Pulmonary artery endothelial cell (primary cell): ENCODE measurements at places on chromosomes 2 and 18.

DNA sequence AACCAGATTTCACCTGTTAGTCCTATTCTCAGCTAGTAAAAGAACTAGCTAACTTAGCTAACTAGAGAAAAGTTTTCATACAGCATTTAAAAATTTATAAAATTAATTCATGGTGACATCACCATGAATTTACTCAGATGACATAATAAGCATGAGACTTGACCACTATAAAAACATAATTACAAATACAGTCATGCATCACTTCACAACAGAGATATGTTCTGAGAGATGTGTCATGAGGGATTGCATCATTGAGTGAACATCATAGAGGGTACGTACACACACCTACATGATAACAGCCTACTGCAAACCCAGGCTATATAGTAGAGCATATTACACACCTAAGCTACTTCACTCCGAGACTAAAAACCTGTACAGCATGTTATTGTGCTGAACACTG is 481.3 kb upstream of the CHAC2 start:
- DNase-seq, result no peak

DNA sequence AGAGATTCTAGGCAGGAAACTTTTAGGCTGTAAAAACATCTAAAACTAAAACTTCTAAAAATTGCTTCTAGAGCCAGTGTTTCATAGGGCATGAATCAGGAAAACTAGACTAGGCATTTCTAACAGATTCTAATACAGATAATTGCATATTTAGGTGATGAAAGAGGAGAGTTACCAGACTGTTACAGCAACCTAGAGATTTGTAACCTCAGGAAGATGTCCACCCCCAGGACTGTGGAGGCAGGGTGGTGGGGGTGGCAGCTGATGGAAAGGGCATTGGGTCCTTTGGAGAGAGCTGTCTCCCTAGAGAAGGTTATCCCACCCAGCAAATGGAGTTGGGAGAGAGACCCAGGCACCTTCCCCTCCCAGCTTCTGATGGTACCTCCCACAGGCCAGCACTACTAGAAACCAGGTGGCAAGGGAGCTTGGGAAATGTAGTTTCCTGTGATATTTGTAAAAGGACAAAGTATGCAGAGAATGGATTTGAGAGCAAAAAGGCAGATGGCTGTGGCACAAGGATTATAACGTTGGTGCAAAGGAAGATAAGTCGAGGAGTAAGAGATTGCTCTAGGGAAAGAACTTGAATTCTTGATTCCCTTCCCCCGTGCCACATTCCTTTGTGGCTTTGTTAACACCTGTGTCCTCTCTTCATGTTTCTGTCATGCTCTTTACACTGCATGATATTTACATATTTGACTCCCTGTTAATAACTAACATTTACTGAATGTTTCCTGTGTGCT is 75.6 kb upstream of the MGAT5 start:
- no peak for DNase-seq

DNA sequence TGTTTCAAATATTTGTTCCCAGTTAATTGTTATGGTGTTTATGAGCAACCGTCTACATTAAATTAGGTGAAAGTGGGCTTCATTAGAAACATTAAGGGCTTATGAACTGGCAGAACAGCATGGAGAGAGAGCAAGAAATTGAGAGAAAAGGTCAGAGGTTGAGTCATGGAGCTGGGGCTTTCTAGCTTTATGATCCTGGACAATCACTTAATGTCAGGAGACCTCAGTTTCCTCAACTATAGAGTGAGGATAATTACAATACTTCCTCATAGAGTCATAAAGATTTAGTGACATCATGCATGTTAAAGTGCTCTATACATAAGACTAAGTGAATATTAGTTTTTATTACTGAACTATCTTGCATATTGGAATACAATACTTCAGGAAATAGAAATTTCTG is 83.9 kb downstream of the PLCL1 start:
- no peak for DNase-seq

DNA sequence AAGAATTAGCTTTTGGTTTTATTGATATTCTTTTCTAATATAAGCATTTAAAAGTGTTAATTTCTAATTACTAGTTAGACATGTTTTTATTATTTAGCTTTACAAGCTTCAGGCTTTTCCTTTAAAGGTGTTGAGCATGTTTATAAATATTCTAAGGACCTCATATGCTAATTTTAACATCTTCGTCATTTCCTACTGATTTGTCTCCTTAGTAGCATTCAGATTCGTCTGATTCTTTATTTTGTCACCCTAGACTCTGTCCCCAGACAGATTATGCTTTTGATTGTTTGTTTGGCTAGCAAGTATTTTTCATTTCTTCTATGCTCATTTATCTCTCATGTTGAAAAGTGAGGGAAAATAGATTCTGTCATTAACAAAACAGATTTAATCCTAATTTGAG is 51.7 kb downstream of the EIF5B start:
- DNase-seq, result no peak

- no peak for DNase-seq
Observed at GRCh38 chr2:149858901-149859634, 271.5 kb upstream of the MMADHC start.

- DNase-seq, result no peak
Observed at GRCh38 chr2:215401896-215402379, 33.9 kb downstream of the FN1 start.

DNA sequence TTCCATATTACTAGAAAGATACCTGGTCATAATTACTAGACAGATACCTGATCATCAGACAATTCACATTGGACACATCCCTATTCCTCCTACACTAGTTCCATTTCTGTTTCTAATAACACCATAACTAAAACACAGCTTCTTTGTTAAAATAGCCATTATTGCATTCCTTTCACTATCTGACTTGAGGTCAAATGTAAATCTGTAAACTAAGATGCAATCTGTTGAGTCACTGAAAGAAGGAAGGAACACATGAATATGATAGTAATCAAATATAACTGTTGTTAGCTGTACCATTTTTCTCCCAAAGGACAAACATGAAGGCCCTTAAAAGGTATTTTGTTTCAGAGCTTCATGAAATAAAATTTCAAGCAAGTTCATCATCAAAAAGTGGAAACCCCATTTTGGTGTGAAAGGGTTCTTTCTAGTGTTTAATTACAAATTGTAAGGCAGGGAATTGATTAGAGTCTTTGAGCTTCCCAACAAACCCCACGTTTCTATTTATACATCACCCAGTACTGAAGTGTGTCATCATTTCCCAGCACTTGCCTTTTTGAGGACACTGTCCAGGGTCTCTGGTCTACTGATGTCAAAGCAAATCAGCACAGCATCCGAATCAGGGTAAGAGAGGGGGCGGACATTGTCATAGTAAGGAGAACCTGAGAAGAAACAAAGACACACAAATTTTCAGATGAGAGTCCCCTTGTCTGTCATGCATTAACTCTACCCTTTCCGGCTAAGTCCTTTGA is 13.0 kb downstream of the RND3 start:
- DNase-seq, result no peak

- no peak for DNase-seq
Observed at GRCh38 chr2:111966241-111966640, 67.8 kb downstream of the MERTK start.

GRCh38 chr18:5166606-5167280 is 30.3 kb downstream of the AKAIN1 start:
- no peak for DNase-seq

GRCh38 chr2:2831633-2832032 is 500.6 kb upstream of the MYT1L start:
- DNase-seq, result no peak

GRCh38 chr2:20065885-20066602 is 14.6 kb upstream of the LAPTM4A start:
- DNase-seq, result no peak

- DNase-seq, result peak; percentile 15
Observed at GRCh38 chr2:41836948-41837347, 210.9 kb upstream of the PKDCC start.

DNA sequence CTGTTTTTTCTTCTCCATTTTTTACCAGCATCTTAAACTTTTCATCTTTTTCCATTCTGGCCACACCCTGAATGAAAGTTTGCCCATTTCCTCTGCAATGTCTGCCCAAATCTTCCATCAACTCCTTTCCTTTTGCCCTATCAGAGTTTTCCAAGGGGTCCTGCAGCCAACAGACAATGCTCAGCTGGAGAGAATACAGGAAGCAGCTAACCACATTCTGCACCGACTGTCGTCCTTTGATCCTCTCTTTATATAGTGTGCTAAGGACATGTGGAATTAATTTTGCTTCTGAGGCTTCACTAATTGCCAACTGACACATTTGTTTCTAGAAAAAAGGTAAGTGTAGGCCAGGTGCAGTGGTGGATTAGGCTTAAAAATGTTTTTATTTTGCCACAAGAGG is 50.5 kb upstream of the DLX2 start:
- no peak for DNase-seq

- peak; percentile 80 for DNase-seq
Observed at GRCh38 chr2:205763708-205764211, 81.5 kb downstream of the NRP2 start.

DNA sequence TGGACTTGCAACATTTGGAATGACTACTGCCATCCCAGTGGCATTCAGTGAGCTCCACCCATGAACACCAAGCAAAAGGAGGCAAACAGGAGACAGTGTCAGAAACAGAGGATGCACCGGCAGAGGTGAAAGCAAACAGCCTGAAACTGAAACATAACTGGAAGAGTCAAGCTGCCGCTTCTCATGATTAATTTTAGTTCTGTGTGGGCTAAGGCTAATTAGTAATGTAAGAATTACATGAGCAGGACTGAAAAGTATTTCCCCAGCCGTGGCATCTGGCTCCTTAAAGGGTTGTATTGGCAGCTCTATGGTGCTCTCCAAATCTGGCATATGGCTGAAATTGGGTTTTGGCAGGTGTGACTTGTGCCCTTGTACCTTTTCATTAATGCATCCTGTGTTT is 1108.1 kb downstream of the TSN start:
- DNase-seq, result no peak

GRCh38 chr18:10002280-10002679 is 88.5 kb downstream of the VAPA start:
- DNase-seq, result no peak

DNA sequence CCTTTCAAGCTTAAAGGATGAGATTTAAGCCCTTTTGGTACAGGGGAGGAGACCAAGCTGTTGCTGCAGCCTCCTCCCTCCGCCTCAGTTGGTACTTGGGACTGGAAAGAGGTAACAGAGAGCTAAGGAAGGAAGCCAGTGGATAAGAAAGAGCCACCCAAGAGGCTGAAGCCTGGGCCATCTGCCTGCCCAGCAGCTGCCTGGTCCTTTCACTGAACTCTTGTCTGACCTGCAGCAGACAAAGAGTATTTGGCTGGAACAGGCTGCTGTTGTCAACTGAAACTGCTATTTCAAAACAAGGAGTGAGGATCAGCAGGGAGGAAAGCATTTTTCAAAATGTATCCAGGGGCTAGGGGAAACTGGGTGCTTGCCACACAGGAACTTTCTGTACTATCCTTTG is 30.3 kb downstream of the TNS1 start:
- no peak for DNase-seq

DNA sequence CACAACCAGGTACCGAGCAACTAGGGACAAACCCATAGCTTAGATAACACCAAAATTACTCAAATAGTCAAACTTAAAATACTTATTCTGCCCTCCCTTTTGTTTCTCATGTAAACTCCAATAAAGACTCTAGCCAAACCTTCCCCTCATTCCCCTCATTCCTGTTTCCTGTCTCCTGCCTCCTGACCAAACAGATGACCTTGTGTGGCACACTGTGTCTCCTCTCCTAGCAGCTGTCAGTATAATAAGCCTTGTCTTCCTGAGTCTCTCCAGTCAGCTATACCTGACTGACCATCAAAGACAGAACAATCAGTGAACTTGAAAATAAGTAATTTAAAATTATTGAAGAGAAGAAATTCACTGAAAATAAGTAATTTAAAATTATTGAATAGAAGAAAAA is 14.3 kb downstream of the SULT1C4 start:
- no peak for DNase-seq

GRCh38 chr2:224910574-224910925 is 131.7 kb downstream of the DOCK10 start:
- peak; percentile 45 for DNase-seq

DNA sequence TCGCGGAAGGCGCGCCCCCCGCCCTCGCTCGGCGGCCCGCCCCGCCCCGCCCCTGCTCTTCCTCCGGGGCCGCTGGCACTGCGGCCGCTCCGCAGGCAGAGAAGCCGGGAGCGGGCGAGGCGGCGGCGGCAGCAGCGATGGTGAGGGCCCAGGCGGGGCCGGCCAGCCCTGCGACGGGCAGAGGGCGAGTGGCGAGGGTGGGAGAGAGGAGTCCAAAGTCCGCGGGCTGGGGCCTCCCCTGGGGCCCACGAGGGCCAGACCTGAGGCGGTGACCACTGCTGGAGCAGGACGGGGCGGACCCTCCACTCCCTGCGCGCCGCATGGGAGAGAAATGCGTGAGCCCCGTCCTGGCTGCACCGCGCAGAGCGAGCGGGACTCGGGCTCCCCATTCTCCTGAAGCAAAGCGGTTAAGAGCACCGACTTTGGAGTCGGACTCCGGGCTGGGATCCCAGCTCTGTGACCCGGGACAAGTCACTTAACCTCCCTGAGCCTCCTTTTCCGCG is at the start of gene VAMP5:
TSS of gene VAMP5 (plus strand) at position 78 of the 503 bp plus-strand sequence. CDS start at position 138, 60 bp downstream.
- DNase-seq, result no peak

- no peak for DNase-seq
Observed at GRCh38 chr2:6627316-6627715, 238.4 kb downstream of the CMPK2 start.

DNA sequence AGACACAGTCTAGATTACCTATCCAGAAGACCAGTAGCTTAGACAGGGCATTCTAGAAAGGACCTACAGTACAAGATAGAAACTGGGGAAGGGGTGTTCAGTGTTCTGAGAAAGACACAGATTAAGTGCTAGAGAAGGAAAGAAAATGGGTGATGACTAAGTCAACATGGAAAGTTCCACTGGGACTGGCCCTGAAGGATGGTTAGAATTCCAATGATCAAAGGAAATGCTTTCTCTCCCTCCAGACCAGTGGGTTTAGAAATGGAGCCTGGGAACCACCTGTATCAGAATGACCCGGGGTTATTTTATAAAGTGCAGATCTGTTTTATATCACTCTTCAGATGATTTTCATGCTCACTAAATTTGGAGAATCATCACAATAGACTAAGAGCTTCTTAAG is 5.8 kb upstream of the COLEC12 start:
- no peak for DNase-seq

GRCh38 chr2:20123871-20124594 is 72.6 kb upstream of the LAPTM4A start:
- DNase-seq, result no peak

DNA sequence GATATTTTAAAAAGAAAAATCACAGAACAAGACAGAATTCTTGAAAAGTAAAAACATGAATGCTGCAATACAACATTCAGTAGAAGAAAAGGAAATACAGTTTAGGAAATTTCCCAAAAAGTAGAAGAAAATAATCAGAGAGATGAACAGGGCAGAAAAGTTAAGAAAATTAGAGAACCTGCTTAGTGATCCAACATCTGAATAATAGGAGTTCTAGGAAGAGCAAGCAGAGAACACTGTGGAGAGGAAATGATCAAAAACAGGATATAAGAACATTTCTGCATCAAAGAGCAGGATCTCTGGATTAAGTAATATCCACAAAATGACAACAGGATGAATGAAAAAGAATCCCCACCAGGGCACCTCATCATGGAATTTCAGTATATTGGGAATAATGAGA is 8.8 kb upstream of the FHOD3 start:
- DNase-seq, result no peak
